ENCODE measurements at places on chromosomes 16 and 17.
A peak's percentile ranks its signal among the peaks of the same experiment; 100 is the strongest.

DNA sequence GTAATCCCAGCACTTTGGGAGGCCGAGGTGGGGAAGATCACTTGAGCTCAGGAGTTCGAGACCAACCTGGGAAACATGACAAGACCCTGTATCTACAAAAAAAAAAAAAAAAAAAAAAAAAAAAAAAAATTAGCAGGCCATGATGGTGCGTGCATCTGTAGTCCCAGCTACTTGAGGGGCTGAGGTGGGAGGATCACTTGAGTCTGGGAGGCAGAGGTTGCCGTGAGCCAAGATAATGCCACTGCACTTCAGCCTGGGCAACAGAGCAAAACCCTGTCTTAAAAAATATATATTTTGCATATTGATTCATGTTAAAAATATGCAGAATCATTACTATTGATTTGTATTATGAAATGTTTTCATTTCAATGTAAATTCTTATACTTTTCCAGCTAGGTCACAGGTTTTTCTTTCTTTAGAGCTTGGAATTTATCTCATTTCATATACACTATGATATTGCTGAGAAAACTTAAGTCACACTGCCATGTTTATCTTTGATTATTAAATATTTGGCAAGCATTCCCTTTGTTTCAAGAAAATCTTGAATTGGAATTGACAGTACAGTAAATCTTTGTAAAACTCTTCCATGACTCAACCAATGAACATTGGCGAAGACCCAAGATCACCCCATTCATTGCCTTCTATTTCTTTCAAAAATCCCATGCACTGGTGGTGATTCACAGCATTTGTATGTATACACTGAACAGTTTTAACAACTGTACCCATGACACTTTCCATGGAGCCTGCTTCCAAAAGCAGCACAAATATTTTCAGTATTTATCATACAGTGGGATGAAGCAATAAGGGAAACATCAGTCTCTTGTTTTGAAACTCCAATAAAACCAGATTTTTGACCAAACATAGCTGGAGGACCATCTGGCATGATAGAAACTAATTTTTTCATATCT, 83.5 kb upstream of the TNRC6A start:
- no peak for DNase-seq

DNA sequence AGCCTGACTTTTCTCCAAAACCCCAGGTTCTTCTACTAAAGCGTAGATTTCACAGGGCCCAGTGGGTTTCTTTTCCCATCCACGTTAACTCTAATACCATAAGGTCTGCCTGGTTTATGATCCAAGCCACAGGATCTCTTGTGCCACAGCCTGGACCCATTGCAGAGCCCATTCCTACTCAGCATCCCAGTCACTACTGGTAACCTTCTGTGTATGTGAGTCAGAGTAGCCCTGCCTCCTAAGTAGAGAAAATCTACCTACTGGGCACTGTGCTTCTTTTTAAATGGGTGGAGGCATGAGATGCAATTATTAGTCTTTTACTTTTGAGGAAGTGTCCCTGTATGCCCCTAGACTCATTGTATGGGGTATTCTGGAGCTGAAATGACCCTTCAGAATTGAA, 13.5 kb downstream of the CCL11 start:
- no peak for DNase-seq

GRCh38 chr16:24729243-24729950, at the start of gene TNRC6A:
Gene TNRC6A, plus strand, starts transcription at chr16:24729651. Its CDS starts 191 bp downstream, at chr16:24729842.
- peak; percentile 97 for DNase-seq

GRCh38 chr17:79446399-79447009, 164.3 kb downstream of the RBFOX3 start:
- DNase-seq, result no peak

DNA sequence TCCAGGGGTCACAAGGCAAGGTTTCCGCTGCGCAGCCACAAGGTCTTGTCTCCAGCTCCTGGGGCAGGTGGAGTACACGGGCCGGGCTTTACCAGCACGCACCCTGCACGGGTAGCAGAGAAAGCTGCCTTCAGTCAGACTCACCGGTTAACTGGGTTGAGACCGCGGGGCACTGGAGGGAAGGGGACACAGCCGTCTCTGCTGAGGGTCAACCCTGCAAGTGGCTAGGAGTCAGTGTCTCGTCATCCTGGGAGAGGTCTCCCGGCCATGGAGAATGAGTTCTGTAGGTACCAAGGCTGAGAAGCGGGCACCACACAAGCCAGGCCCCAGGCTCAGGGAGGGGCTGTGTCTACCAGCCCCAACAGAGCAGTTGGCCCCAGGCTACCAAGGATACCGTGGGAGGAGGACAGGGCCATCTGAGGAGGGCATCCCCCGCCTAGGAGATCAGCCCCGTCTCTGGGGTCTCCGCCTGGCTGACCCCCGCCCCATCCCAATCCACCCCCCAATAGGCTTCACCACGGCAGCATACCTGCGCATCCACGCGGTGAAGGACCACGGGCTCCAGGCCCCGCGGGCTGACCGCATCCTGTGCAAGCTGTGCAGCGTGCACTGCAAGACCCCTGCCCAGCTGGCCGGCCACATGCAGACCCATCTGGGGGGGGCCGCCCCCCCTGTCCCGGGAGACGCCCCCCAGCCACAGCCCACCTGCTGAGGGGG, 2.8 kb upstream of the PRRT2 start:
- DNase-seq, result no peak

DNA sequence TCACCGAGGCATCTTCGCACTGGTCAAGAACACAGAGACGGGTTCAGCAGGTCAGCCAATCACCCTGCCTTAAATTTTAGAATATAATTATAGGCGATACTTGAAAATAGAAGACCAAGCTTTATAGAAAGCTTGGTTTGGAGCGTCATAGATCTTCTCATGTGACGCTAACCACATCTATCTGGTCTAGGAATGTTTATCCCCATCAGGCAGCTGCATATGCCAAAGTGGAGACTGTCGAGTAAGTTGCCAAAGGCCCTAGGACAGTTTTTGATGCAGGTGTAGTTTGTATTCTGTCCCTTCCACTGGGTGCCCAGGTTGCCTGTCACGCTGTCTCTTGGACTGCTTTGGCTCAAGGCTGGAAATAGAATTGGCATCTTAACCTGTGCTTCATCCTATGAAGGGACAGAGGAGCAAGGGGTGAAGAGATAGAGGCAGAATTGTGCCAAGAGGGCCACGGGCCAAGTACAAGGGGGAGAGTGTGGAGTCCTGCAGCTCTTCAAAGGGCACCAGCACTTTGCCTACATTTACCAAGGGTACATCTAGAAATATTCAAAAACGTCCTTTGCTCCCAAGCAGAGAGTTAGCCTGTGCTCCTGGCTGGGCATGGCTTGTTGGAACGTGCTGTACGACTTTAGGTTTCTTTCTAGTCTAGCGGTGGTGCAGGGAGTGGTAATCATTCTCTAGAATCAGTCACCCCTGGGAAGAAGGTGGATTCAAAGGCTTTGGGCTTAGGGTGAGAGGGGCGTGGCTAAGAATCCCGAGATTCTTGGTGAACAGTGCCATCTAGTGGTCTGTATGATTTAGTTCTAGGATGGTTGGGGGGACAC, 5.3 kb upstream of the WIPI1 start:
- DNase-seq, result no peak

DNA sequence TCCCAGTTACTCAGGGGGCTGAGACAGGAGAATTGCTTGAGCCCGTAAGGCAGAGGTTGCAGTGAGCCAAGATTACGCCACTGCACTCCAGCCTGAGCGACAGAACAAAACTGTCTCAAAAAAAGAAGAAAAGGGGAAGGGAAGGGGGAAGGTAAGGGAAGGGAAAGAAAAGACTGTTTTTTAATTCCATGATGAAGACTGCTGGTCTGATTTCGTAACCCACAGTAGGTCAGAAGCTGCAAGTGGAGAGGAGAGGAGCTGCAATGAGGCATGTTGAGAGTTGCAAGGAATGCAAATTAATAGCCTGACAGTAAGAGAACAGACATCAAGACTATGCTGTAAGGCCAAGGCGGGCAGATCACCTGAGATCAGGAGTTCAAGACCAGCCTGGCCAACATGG, 33.3 kb downstream of the HELZ start:
- no peak for DNase-seq

DNA sequence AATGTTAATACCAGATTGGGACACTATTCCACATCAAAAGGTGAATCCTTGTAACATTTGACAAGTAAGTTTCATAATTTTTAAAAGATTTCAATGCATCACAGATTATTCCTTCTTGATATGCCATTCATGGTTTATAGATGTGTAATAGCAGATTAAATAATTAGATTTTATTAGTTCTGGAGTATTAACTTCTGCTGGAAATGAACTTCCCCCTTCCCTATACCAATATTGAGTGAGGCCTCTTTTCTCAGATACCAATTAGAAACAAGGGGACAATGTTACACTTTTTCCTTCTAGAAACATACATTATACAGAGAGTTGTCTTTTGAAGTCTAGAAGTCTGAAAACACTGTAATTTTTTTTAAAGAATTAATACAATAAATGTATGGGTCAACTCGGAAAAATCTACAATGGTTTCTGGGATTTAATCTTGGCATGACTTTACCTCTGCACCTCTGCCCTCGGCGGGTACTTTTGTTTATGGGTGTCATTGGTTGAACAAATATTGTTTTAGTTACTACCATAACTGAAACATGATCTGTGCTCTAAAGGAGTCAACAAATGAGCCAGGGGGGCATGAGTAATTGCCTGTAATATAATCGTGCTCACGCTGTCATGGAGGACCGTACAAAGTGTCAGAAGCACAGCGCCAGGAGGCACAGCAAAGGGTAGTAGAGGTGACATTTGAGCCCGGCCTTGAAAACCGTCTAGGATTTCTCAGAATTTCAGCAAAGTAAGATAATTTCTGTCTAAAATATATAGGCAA, 8.2 kb downstream of the LRRC37B start:
- DNase-seq, result no peak

DNA sequence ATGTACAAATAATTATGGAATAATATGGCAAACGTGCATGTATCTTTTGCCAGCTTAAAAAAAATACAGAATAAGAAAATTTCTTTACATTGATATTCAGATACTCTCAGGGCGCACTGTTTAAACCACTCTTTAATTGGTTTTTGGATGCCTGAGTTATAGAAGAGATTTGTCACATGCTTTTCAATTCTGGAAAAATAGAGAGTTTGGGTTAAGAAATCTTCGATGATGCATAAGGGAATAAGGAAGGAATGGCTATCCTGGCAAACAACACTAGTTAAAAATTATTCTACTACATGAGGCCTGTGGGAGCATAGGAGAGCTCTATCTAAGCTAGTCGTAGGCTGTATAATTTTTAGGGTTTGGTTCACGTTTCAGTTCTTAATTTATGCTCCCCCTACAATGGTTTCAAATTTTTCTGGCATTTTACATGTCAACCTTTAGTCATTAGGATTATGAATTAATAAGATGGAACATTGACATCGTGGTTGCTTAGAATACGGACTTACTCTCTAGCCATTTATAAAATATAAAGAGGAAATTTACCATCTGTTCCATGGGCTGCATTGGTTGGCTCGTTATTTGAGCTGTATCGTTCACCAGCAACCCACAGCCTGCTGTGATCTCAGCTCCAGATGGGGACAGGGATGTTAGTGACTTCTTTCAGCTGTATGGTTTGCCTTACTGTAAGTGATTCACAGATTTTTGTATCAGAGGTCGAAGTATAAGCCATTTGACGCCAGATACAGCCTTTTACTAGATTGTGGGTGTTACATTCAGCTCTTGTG, 15.9 kb downstream of the NARF start:
- DNase-seq, result no peak

GRCh38 chr16:14015948-14016347, 55.2 kb upstream of the MRTFB start:
- DNase-seq, result no peak

- DNase-seq, result peak; percentile 43
Measured at GRCh38 chr16:69417520-69418199, 6.8 kb upstream of the CYB5B start.

GRCh38 chr16:26614237-26614841, 452.4 kb upstream of the C16orf82 start:
- no peak for DNase-seq

- DNase-seq, result no peak
Measured at GRCh38 chr17:57679356-57679755, 65.7 kb downstream of the CCDC182 start.

DNA sequence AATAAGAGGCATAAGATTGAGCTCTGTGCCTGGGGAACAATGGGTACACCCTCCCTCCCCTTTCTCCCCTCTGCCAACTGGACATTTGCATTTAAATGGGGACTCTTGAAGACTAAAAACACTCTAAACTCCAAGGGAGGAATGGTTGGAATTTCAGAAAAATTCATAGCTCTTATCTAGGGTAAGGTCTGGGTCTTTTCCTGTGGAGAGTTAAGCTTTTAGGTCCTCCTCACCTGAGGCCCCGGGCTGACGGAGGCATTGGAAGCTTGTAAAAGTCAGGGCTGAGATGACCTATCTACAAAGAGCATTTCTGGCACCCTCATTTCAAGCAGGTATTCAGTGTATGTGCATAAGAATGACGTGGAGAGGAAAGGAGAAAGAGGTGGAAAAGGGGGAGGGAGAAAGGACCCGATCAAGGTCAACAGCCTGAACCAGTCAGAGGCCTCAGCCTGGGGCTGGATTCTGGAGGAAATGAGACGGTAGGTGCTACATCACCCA, 78.0 kb downstream of the RAP1GAP2 start:
- DNase-seq, result no peak

DNA sequence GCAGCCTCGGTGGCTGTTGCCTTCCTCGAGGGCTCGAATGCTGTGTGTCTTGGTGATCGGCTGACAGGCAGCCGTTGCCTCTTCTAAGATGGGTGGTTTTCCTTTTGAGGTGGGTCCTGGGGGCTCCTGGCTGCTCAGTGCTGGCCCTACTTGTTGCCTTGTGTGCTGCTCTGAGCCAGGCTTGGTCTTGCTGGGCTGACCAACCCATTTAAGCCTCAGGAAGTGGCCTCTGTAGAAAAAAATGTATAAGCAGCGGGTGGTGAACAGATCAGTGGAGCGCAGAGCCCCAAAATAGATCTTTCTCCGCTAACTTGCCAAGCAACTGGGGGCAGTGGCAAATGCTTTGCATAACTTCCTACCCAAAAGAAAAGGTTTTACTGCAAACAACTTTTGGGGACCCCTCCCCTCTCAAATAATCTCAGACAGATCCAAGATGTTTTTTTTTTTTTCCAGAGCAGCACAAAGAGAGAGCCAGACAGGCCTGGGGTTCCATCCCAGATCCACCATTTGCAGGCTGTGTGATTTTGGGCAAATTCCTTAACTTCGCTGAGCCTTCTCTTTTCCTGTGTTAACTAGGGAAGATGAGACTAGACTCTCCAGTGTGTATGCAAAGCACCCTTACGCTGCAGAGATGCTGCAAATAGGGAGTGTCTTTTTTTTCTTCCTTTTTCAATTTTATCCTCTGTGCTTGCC, 42.5 kb downstream of the PLCG2 start:
- no peak for DNase-seq

GRCh38 chr16:11257131-11257938, 1.3 kb upstream of the SOCS1 start:
- DNase-seq, result no peak

All from mesenteric fat pad (tissue), 1 donor.